CD8-positive, alpha-beta memory T cell (primary cell): ENCODE measurements at places on chromosomes 11 and 22. TPM values are rescaled to one million over a fixed set of nuclear protein-coding genes. Genes with fewer than 3 reads are reported as not detected.

Gene PELI3
- 5.3 TPM for total RNA-seq

Gene SLC16A8
- total RNA-seq: 0.35 TPM

Gene INS
- total RNA-seq: not detected

Gene OR5T3
- total RNA-seq: not detected

Gene SYT8
- not detected for total RNA-seq

Gene PRR5
- 29.9 TPM for total RNA-seq

Gene ZNRF3
- total RNA-seq: 1.0 TPM

Gene THRSP
- total RNA-seq: not detected

Gene PRRG4
- 0.51 TPM for total RNA-seq

Gene OR5B21
- 0.55 TPM for total RNA-seq

DNA sequence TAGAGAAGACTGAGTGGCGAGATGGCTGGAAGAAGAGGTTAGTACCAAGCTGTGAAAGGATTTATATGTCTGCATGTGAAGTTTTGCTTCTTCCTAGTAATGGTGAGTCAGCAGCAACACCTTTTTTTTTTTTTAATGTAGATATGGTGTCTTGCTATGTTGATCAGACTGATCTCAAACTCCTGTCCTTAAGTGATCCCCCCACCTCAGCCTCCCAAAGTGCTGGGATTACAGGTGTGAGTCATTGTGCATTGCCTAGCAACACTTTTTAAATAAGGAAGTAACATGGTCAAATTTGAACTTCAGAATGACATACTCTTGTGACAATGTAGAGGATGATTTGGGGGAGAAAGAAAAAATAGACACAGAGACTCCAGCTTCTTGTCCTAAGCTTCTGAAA lies 6.5 kb upstream of the CSTPP1 start:
- no peak for DNase-seq

GRCh38 chr22:44581096-44581435 lies 83.0 kb upstream of the RTL6 start:
- DNase-seq: no peak

GRCh38 chr11:569158-569885 lies 6.9 kb upstream of the PHRF1 start:
- DNase-seq: no peak

DNA sequence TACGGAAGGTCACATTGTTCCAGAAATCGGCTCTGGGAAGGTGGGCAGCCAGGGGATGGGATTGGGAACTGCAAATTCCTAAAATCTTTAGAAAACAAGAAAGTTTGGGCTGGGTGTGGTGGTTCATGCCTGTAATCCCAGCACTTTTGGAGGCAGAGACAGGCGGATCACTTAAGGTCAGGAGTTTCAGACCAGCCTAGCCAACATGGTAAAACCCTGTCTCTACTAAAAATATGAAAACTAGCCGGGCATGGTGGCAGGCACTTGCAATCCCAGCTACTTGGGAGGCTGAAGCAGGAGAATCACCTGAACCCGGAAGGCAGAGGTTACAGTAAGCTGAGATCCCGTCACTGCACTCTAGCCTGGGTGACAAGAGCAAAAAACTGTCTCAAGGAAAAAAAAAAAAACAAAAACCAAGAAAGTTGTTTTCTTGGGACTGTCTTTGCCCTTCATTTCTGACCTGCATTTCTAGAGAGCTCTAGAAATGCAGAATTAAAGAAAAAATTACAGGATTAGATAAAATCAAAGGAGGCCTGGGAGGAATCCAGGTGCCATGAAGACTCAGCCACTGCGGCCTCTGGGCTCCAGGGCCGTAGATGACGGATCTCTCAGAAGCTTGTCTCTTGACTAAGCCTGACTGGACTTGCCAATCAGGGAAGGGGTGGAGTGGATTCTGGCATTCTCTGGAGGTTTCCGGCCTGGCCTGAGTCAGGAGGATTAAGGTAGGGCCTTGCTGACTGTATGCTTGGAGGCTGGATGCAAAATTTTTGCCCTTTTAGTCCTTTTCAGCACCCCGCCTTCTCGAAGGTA lies 5.3 kb upstream of the MALAT1 start:
- no peak for DNase-seq

DNA sequence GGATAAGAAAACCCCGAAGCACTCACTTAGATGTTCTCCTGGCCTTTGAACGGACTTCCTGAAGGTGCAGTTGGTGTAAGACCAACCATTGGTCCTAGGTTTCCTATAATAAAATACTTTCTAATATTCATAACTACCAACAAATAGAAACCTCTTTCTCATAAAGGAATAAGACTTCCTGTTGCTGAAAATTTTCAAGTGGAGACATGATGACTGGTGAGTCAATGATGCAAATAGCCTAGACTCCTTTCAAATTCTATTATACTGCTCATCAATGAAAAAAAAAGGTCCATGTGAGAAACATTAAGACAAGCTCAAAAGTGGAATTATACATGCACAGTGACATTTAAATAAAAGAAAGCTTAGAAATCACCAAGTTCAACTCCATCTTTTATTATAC lies 862.8 kb downstream of the FAM181B start:
- DNase-seq: no peak

DNA sequence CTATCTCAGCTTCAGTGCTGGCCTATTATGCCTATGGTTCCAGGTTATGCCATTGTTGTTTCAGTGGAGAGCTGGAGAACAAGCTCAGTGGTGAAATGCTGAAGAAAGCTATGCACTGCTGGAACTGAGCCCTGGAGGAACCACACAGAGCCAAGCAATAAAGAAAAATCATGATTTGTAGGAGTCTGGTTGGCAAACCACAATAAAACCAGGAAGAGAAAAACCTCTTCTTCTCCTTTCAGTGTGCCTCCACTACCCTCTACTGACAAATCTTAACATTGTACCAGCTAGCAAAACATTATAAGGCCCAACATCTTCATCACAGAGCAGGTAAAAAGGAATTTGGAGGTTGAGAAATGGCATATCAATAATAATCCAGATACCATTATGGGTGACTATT lies 5.3 kb downstream of the OR51F2 start:
- no peak for DNase-seq

DNA sequence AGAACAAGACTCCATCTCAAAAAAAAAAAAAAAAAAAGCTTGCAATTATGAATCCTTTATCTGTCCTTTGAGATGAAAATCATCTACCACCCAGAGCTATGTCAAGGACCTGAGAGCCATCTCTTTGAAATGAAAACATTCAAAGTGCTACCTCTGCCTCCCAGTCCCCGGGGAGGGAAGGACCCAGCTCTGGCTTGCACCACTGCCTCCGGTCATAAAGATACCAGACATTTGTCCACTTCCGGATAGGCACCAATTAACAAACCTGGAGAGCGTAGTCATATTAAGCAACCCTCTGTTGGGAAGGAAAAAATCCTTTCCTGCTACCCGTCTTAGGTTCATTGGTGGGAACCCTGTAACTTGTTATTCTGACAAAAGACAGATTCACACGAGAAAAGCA lies 98.6 kb downstream of the ARHGAP8 start:
- no peak for DNase-seq

DNA sequence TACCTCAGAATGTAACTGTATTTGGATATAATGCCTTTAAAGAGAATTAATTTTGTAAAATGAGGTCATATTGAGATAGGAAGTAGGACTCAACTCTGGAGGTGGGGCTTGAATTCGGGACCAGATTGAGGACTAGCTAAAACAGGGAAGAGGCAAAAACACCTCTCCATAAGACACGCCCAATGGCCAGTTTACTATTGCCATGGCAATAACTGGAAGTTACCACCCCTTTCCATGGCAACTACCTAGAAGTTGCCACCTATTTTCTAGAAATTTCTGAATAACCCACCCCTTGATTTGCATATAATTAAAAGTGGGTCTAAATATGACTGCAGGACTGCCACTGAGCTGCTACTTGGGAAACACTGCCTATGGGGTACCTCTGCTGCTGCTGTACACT lies 206.4 kb downstream of the TTC28 start:
- DNase-seq: no peak

DNA sequence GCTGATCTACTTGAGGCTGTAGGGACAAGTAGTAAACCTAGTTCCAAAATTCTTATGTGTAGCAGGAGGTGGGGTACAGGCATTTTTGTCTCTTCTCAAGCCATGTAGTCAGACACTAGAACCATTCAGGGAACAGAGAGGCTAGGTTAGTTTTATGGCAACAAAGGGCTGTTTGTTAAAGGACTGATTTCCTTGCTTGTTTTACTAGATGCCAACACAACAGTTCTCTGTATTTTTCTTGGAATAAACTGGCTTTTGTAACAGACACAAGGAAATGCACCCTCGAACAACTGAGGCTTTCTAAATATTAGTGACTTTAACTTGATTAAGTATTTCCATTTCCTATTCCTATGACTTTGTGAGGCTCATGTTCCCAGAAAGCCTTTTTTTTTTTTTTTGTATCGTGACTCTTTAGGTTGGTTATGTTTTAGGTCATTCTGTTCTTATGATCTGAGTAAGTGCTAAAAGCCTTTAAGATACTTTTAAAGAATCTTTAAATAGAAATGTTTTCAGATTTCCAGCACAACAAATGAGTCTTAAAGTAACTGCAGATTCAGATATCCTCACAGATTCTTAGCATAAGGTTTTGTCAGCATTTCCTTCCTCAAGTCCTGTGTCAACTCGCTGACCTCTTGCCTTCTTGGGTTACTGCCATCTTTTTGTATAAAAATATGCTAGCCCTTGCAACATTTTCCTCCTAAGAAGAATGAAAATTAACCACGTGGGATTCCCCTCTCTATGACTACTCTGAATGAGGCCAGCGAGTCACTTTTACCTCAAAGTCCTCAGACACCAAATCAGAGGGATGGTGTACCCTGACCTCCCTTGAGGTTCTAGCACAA lies 92.5 kb downstream of the CCDC83 start:
- no peak for DNase-seq

GRCh38 chr11:105073456-105074165 lies 28.5 kb upstream of the CARD16 start:
- no peak for DNase-seq

DNA sequence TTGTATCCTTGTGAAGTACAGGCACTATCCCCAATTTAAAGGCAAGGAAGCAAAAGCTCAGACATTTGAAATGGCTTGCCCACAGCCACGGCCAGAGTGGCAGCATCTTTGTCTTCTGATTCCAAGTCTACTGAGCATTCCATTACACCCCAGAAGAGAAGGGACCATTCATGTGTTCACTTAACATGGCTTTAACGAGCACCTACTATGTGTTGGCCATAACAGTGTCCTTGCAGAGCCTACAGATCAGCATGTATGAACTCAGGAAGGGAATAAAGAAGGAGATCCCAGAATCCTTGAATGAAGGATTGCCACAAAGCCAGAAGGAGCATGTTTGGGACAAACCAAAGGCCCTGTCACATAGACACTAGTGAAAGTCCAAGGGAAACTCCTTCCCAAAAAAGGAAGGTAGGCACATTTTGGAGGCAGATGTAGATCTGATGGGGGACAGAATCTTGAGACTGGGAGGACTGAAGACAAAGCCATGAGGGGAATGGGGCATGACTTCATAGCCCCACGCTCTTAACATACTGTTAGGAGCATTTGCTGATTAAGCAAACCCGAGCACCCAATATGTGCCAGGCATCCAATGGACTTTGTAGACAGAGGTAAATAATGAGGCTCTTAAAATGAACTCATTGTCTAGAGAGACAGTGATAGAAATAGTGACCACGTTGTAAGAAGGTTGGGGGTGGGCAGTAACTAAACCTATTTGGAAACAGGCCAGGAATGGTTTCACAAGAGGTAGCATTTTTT lies 54.9 kb downstream of the P4HA3 start:
- DNase-seq: no peak

GRCh38 chr11:127050186-127050585 lies 49.6 kb upstream of the KIRREL3 start:
- DNase-seq: no peak

DNA sequence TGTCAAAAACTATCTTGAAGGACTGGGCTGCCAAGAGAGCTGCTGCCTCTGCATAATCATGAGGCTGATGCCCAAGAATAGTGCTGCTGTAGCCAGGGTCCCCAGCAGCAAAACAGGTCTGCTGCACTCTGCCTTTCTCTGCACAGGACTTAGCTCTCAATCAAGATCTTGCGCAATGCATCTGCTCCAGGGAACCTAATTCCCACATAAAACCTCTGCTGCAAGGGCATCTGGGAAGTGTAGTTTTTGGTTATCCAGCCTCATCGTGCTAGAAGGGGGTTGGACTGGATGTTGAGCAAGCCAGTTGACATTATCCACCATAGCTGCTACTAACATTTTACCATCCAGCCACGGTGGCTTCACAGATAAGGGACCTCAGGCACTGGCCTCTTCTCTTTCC lies 192.7 kb downstream of the C11orf91 start:
- DNase-seq: no peak

DNA sequence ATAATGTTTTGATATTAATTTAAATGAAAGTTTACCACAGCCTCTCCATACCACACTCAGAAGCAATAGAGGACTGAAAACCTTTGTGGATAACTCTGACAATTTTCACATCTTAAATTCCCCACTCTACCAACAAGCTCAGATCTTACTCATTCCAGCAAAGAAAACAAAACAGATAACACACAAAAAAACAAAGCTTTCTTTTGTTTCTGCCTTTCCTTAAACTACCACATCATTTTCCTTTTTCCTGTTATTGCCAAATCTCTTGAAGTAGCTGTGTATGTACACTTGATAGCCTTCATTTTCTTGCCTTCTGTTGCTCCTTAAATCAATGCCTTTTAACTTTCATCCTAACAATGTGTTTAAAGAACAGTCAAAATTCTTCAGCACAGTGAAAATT lies 484.9 kb downstream of the NTM start:
- DNase-seq: no peak

DNA sequence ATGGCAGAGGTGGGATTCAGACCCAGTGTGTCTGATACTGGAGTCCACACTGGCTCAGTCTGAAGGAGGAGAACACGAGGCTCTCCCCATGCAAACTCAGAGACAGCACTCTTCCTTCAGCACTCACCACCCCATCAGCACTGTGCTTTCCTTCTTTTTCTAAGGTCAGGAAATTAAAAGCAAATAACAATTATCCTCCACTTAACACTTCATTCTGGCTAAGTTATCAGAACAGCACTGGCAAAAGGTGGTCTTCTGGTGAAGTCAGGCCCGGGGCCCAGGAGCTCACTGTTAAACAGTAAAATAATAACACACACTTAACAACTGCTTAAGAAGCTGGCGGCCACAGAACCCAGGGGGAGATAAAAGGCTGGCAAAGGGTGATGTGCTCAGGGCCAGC lies 107.1 kb downstream of the NAT10 start:
- DNase-seq: no peak

DNA sequence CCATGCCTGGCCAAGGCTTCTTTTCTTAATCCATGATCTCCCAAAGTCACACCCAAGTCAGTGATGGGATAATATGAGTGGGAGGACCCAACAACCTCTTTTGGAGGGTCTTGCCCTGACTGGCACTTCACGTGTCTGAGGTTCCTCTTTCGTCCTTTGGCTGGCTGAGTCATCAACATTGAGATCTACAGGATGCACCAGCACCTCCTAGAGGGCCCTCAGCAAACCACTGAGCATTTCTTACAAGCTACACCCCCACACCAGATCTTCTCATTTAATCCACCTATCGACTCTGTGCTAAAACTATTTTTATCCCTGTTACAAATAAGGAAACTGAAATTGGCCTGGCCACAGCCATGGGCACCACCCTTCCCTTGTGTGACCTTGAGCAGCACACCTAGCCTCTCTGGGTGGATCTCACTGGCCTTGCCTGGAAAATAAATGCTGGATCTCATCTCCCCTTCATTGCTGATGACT lies 63.4 kb downstream of the FLI1 start:
- DNase-seq: peak; percentile 54

- DNase-seq: no peak
Measured at GRCh38 chr11:106447631-106448191, 370.2 kb downstream of the AASDHPPT start.

- no peak for DNase-seq
Measured at GRCh38 chr22:41526226-41526829, 17.9 kb downstream of the POLR3H start.
